Activated B cell treated with CpG ODN at 0.5 μM for 24 hours (primary cell): ENCODE measurements at places on chromosomes 12 and 14. TPM values are rescaled to one million over a fixed set of nuclear protein-coding genes. Genes with fewer than 3 reads are reported as not detected.

GRCh38 chr14:36797634-36798033, 136.0 kb downstream of the PAX9 start:
- no peak overlapping the region for H3K27ac ChIP-seq
- DNase-seq, result no peak
- no peak overlapping the region for H3K4me3 ChIP-seq
- H3K4me1 ChIP-seq, result no peaks in the 10 kb centered on the region
- H3K36me3 ChIP-seq, result no peaks in the 10 kb centered on the region

DNA sequence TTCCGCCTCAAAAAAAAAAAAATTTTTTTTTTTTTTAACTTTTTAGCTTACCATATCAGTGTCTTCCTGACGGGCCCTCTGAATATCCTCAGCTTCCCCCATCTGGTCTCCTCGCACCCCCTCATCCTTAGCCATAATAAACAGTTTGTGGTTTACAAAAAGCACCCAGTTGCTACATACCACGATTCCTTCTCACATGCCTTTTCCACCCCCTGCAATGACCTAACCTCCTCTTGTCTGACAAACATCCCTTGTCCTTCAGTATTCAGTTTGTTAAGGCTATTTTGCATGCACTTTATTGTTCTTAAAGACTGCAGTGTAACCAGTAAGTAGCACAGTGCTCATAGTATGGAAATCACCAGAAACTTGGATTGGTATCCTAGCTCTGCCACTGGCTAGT, 88.5 kb downstream of the PPM1H start:
- DNase-seq, result no peak
- H3K36me3 ChIP-seq, result no peaks in the 10 kb centered on the region
- no peak overlapping the region for H3K27ac ChIP-seq

DNA sequence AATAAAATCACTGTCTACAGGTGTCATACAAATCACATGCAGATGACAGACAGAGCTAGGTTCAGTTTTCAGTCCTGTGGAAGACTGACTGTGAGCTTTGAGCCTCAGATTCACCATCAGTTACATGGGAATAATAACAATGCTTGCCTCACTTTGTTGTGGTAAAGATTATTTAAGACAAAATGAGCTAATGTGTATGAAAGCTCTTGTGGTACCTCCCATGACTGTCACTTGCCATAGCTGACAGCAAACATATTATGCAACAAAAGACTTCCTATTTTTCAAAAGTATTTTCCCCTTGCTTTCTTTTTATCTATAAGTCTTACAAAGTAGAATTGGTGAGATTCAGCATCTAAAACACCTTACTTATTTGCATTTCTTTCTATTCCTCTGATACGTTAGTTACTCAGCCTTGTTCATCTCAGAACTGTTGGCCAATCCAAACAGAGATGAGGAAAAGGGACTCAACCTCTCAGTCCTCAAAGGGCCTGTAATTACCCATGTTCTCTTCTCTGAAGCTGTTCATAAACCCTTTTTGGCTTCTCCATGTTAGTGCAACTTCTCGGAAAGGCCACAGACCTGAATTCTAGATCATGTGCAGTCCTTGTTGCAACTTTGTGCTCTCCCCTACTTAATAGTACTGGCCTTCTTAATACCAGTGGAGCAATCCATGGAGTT, 8.8 kb upstream of the DDHD1 start:
- H3K4me3 ChIP-seq, result no peak overlapping the region
- DNase-seq, result no peak
- H3K4me1 ChIP-seq, result no peaks in the 10 kb centered on the region
- H3K27ac ChIP-seq, result no peak overlapping the region
- H3K36me3 ChIP-seq, result no peaks in the 10 kb centered on the region

GRCh38 chr14:101102875-101103274, 199.4 kb upstream of the RTL1 start:
- H3K4me3 ChIP-seq, result no peak overlapping the region
- H3K36me3 ChIP-seq, result no peaks in the 10 kb centered on the region
- no peaks in the 10 kb centered on the region for H3K4me1 ChIP-seq
- no peak overlapping the region for H3K27ac ChIP-seq

Gene RACGAP1
- 12.2 and 12.6 TPM in 2 replicates for total RNA-seq

Gene FAM181A
- total RNA-seq, result not detected in 2 replicates

Gene MYH6
- total RNA-seq, result not detected in 2 replicates

- no peak overlapping the region for H3K4me3 ChIP-seq
- no peaks in the 10 kb centered on the region for H3K36me3 ChIP-seq
- no peaks in the 10 kb centered on the region for H3K27me3 ChIP-seq
- no peak for DNase-seq
- H3K4me1 ChIP-seq, result no peaks in the 10 kb centered on the region
Measured at GRCh38 chr12:68924546-68924945, 8.4 kb downstream of the CPM start.

Gene MAP1LC3B2
- 1.0 and 1.9 TPM in 2 replicates for total RNA-seq

DNA sequence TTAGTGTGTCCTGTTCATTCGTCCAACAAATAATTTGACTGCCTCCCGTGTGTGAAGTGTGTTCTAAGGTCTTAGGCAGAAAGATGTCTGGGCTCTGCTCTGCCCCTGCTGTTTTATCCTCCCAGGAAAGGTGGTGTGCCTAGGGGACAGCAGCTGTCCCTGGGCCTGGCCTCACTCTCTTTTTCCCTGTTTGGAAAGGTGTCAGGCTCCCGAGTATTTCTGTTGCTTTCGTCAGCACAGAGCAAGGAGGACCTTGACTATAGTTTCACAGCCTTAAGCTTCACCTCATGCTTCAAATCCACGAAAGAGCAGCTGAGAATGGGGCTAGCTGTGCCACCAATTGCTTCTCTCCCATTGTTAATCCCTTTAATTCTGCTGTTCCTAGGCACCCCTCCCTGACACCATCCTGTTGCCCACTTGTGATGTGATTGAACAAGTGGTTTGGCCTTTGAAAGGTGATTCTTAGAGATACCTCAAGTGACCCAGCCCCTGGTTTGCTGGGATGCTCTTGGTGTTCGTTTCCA, 54.2 kb downstream of the TGFB3 start:
- H3K4me1 ChIP-seq, result no peaks in the 10 kb centered on the region
- H3K27me3 ChIP-seq, result no peaks in the 10 kb centered on the region
- no peak overlapping the region for H3K4me3 ChIP-seq
- H3K36me3 ChIP-seq, result no peaks in the 10 kb centered on the region

DNA sequence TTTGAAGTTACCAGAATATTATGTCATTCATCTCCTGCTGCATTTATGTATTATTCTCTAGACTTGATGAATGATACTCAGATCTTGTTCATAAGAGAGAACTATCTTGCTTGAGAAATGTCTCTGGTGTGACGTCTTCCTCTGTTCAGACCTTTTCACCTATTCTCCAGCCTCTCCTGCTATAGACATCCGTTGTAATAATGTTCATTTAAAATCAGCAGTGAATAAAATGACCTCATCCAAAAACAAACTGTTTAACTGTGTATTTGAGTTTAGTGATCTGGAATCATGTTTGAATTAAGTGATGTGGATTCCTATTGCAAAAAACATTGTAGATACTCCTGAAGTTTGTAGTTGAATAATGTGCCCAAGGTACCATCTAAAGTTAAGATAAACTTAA, 487.1 kb downstream of the PCNX1 start:
- no peak for DNase-seq
- H3K4me1 ChIP-seq, result peaks cover 86% of the 10 kb centered on the region
- H3K27me3 ChIP-seq, result no peaks in the 10 kb centered on the region
- H3K27ac ChIP-seq, result peak overlapping the region; percentile 22
- no peak overlapping the region for H3K4me3 ChIP-seq

DNA sequence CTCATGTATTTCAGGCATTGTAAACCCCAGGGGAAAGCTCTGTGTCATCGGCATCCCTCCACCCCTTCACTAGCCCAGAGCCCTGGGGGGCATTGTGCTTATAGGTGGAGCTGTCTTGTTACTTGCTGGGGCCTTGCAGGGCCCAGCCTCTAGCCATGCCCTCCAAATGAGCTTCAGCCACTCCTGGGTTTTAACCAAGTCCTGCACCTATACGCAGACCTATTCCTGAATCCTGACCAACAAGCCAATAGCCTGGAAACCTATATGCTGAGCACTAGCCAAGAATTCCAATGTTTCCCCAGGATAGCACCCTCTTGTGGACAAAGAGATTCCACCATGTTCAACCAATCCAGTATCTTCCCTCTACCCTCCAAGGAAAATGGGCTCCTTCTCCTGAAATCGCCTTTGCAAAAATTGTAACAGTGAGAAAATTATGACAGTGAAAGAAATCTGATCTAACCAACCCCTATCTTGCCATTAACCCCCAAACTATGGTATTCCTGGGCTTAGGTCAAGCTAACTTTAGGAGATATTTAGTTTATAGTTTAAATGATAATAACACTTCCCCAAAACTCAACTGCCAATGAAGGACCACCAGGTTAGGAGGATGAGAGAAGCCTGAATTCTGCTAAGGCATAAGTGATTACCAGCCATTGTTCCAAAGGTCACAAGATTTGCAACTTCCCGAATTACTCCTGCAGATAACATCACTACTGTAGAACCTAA, 55.5 kb downstream of the TTC7B start:
- DNase-seq, result no peak
- H3K4me3 ChIP-seq, result no peak overlapping the region
- H3K4me1 ChIP-seq, result peaks cover 24% of the 10 kb centered on the region

DNA sequence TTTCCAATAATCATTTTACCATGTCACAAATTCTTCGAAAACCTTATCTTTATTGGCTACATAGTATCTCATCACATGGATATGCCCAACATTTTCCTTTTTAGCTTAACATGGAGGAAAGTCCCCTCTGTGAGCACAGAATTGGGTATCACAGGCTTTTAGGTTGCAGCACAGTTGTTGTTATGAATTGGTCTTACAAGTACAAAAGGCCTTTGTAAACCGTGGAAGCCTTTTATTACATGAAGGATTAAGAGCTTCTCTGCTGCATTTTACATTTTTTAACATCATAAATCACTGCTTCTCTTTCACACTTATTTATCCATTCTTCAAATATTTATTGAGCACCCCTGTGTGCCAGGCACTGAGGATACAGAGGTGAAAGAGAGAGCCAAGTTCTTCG, 26.2 kb downstream of the UBE3B start:
- no peaks in the 10 kb centered on the region for H3K4me1 ChIP-seq
- H3K27ac ChIP-seq, result no peak overlapping the region
- H3K36me3 ChIP-seq, result peaks cover 92% of the 10 kb centered on the region

GRCh38 chr12:27002141-27002540, 12.0 kb downstream of the TM7SF3 start:
- no peak overlapping the region for H3K4me3 ChIP-seq
- H3K4me1 ChIP-seq, result peaks cover 47% of the 10 kb centered on the region
- no peak overlapping the region for H3K27ac ChIP-seq
- H3K36me3 ChIP-seq, result peaks cover 21% of the 10 kb centered on the region
- no peaks in the 10 kb centered on the region for H3K27me3 ChIP-seq
- no peak for DNase-seq
